NCI-H1930 (cell line): ENCODE measurements at places on chromosomes 2 and 18.

- DNase-seq, result no peak
Observed at GRCh38 chr2:15251753-15252152, 309.4 kb downstream of the NBAS start.

GRCh38 chr2:31318361-31319336 is 84.7 kb downstream of the EHD3 start:
- no peak for DNase-seq

DNA sequence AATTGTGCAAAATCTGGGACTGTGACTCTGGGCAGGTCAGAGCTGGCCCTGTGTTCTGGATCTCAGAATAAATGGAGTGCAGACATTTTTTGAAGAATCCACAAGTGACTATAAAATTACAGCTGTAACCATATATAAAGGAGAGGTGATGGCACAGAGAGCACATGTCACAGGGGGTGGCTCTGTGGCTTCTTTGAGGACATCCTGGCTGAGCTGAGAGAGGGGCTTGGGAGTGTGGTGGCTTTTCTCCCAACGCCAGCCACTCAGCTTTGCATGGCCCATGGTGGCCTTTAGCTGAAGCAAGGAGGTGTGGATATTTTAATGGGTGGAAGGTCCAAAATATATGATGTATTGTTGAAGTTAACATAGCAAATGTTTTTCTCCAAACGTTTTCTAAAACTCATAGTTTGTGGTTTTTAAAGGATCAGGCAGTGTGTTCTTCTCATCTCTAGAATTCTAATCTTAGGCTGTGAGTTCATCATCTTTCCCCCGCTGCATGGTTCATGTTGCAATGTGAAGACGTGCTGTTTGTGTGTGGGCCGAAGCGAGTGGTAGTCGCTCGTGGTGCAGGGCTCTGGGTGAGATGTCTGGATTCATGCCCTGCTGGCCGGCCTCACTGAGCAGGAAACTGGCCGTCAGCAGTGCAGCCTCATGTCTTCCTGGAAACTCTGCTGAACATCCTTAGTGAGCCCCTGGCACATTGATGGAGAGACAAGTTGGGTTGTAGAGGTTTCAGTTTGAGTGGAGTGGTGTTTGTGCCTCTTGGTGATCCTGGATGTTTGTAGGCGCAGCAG is 109.9 kb downstream of the ZNF236 start:
- DNase-seq, result no peak

DNA sequence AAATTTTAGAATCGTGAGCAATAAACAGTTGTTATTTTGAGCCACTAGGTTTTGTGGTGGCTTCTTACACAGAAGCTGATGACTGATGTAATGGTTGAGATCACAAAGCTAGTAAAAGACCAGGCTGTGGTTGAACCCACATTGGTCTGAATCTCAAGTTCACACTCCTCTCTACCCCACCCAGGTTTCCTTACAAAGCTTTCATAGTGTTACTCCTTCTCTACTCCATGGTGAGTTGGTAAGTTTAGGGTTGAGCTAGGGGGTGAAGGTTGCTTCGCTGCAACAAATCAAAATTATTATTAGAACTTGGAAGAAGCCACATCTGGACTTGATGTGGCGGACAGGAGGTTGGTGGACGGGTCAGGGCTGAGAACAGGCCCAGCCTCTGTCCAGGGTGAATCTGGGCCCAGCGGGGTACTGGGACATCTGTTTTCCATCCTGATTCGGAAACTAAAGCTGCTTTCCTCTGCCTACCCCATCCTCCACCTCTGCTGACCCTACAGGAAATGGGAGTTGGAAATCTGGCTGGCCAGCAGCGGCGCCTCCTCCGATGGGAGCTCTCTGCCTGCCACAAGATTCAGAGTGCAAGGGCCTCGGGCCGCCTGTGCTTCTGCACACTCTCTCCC is 86.3 kb downstream of the ZFP36L2 start:
- no peak for DNase-seq

DNA sequence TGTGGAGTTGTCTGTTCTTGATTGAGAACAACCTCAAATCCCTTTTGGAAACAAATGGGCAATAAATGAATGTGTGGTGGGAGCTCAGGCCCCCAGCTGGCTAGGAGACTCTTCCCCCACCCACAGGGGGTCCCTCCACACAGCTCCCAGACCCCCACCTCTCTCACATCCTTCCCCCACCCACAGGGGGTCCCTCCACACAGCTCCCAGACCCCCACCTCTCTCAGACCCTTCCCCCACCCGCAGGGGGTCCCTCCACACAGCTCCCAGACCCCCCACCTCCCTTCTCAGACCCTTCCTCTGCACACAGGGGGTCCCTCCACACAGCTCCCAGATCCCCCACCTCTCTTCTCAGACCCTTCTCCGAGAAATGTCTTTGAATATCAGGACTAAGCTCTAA is 79.0 kb upstream of the CTDP1 start:
- no peak for DNase-seq

- DNase-seq, result no peak
Observed at GRCh38 chr2:17545680-17546613, 5.5 kb downstream of the VSNL1 start.

DNA sequence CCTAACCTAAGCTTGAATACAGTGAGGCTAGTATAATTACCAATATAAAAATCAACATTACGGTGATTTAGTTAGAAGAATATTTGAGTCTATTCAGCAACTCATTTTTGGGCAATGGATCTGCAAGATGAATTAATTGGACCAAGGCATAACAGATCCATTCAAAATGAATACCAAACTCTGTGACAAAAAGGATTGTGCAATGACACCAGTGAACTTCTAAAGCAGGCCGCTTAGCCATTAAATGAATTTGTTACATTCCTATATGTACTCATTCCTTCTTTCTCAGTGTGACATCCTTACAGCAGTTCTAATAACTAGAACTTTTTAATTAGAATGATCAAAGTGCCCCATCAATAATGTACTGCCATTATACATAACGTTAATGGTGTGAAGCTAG is 44.3 kb downstream of the ZC3H15 start:
- no peak for DNase-seq

DNA sequence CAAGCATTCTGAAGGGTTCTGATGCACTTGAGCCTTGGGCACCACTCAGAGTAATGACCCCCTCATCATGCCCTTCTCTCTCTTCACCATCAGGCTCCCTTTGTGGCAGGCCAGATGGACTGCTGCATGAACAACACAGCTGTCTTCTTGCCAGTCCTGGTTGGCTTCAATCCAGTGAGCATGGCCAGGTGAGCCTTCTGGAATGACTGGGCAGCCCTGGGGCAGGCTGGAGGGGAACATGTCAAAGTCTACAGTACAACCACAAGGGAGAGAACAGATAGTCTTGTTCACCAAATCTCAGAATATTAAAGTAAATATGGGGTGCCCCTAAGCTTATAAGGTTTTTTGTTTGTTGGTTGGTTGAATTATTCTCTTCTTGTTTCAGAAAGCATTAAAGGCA is 4.4 kb downstream of the GCKR start:
- DNase-seq, result no peak

DNA sequence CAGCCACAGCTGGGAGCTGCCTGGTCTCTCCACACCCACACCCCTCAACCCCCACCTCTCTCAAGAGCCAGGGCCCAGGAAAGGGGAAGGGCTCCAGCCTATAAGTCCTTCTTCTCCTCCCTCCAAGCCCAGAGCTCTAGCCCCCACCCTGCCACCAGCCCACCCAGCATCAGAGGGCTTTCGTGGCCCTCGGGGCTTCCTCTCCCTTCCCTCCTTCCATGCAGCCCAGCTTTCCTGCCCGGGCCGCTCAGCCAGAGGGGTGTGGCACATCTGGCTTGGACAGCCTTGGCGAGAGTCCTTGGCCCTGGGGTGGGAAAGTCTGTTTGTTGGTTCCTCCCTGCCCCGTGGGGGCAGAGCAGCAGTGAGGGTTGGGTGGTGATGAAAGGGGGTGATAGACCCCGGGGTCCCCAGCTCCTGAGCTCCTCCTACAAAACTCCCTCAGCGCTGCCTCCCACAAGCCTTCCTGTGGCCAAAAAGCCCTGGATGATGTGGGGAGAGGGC is 7.0 kb downstream of the TNS1 start:
- DNase-seq, result no peak

DNA sequence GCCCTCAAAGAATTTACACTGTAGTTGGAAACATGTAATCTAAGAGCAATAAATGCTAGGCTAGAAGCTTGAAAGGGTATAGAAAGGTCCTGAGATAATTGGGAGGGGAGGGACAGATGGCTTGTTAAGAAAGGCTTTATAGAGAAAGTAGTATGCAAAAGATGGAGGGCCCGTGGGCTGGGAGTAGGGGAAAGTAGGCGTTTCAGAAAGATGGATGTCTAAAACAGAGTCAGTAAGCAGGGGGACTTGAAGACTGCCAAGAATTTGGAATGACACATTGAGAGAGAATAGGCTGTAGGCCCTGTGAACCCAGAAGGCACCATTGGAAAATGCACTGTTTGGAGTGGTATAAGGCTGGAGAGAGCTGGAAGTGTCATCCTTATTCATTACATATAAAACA is 822 bp downstream of the PSMG2 start:
- no peak for DNase-seq

DNA sequence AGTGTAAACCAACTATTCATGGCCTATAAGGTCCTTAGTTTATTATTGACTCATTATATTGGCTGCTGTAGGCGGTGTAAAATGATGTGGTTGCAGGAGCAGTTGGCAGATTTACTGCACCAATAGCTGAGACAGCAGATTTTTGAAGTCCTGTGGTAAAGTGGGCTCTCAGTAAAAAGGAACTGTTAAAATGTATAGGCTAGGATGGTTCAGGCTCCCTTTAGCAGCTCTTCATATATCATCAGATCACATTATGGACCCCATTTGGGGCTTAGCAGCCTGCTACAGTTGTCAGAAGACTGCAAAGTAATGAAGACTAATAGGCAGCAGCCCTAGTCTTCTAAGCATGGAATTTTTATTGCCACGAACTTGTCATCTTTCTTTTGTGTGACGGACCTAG is 27.8 kb downstream of the MTX2 start:
- DNase-seq, result no peak

DNA sequence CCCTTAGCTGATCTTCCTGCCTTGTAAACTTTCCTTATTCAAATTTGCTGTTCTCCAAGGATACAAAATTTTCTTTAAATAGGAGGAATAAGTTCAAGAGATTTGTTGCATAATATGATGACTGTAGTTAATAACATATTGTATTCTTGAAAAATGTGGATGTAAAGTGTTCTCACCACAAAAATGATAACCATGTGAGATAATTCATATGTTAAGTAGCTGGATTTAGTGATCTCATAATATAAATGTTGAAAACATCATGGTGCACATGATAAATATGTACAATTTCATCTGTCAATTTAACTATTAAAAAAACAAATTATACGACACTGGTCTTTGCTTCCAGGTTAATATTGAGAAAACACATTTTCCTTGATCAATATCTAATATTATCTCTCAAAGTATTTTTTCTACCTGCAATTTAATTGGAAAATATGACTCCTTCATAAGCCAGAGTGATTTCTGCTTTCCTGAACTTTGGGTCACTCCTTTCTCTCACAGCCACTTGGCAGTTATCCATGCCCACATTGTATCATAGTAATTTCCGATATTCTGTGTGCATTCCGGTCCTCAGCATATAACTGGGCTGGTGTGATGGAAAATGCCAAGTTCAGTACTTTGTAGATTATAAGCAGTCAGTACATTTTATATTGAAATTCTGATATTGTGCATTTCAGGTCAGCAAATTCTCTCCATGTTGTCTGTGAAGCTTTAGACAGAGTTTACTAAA is 152.6 kb downstream of the GULP1 start:
- DNase-seq, result no peak

- no peak for DNase-seq
Observed at GRCh38 chr2:232026910-232027309, 65.4 kb downstream of the DIS3L2 start.
